Psoas muscle (tissue), 8 donors: ENCODE measurements at places on chromosomes 4 and X. TPM values are rescaled to one million over a fixed set of nuclear protein-coding genes. Genes with fewer than 3 reads are reported as not detected.

GRCh38 chr4:18524667-18525066 lies 503.1 kb upstream of the LCORL start:
- H3K27me3 ChIP-seq, result no peaks in the 10 kb centered on the region
- no peaks in the 10 kb centered on the region for H3K4me1 ChIP-seq
- no peak overlapping the region for H3K27ac ChIP-seq
- DNase-seq, result no peak
- no peak overlapping the region for H3K4me3 ChIP-seq
- H3K36me3 ChIP-seq, result no peaks in the 10 kb centered on the region

- H3K27me3 ChIP-seq, result no peaks in the 10 kb centered on the region
- no peak for DNase-seq
- no peaks in the 10 kb centered on the region for H3K36me3 ChIP-seq
- no peaks in the 10 kb centered on the region for H3K4me1 ChIP-seq
Observed at GRCh38 chr4:42329421-42329820, 67.9 kb upstream of the SHISA3 start.

DNA sequence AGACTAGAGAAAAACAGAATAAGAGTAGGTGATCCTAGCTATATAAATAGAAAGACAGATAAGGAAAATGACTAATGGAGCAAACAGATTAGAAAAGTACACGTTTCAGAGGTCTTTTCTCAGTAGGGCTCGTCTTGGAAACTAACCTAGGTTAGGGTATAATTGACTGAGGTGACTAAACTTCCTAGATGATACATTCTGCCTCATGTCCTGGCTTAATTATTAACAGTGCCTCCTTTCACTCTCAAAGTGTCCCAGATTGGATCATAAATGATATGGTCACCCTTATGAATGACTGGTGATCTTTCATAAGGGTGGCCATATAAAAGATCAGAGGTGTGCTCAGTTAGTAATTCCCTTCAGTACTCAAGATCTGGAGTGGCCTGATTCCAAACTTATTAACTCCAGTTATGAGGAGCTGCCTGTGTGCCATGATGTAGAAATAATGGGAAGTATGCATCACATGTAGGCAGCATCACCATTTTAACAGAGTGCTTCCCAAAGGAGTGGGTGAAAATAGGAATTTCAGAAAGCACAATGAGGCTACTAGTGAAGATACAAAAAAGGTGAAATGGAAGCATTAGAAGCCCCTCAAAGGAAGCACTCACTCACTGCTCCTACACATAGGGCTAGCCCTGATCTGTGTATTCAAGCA lies 14.7 kb upstream of the GRIA3 start:
- H3K27ac ChIP-seq, result no peak overlapping the region
- no peak for DNase-seq
- no peaks in the 10 kb centered on the region for H3K27me3 ChIP-seq
- H3K4me1 ChIP-seq, result no peaks in the 10 kb centered on the region
- no peaks in the 10 kb centered on the region for H3K36me3 ChIP-seq

GRCh38 chr4:118969359-118969758 lies 80.7 kb downstream of the SYNPO2 start:
- H3K27ac ChIP-seq, result peak overlapping the region; percentile 95
- H3K4me1 ChIP-seq, result peaks cover 54% of the 10 kb centered on the region
- H3K4me3 ChIP-seq, result peak overlapping the region; percentile 46
- peak; percentile 72 for DNase-seq
- H3K36me3 ChIP-seq, result no peaks in the 10 kb centered on the region
- H3K27me3 ChIP-seq, result no peaks in the 10 kb centered on the region

The ERCC6L gene
- not detected for total RNA-seq

GRCh38 chrX:18578546-18578945 lies 93.4 kb downstream of the RS1 start:
- H3K27me3 ChIP-seq, result no peaks in the 10 kb centered on the region
- no peaks in the 10 kb centered on the region for H3K4me1 ChIP-seq
- no peaks in the 10 kb centered on the region for H3K36me3 ChIP-seq
- no peak overlapping the region for H3K4me3 ChIP-seq

GRCh38 chr4:108619372-108620100 lies 840 bp upstream of the RPL34 start:
- peak overlapping the region; percentile 89 for H3K27ac ChIP-seq
- no peak for DNase-seq
- H3K4me1 ChIP-seq, result peaks cover 17% of the 10 kb centered on the region
- no peaks in the 10 kb centered on the region for H3K27me3 ChIP-seq

The ZNF157 gene
- total RNA-seq, result not detected
